Activated CD4-positive, alpha-beta T cell treated with anti-CD3 and anti-CD28 coated beads for 36 hours (primary cell): ENCODE measurements at places on chromosomes 3 and 15. TPM values are rescaled to one million over a fixed set of nuclear protein-coding genes. Genes with fewer than 3 reads are reported as not detected.
A peak's percentile ranks its signal among the peaks of the same experiment; 100 is the strongest.

Gene PRSS50
- not detected for total RNA-seq

DNA sequence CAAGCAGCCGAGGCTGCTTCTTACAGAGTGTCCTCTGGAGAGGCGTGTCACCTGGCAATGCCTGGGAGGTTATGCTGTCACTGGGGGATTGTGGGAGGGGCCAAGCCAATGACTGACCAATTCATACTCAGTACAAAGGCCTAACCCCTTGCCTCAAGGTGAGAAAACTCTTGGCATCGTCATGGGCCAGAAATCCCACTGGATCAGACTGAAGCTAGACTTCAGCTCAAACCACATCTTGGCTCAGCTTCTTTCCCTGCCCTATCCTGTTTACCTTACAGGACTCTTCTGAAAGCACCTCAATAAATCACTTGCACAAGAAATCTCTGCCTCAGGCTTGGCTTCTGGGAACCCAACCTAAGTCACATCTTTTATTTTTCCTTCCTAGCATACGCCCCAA is 9.5 kb downstream of the ANAPC13 start:
- H3K36me3 ChIP-seq, result peaks cover 31% of the 10 kb centered on the region
- peaks cover 1% of the 10 kb centered on the region for H3K4me1 ChIP-seq
- no peaks in the 10 kb centered on the region for H3K27me3 ChIP-seq
- no peak for DNase-seq

- H3K36me3 ChIP-seq, result no peaks in the 10 kb centered on the region
- peaks cover 17% of the 10 kb centered on the region for H3K27me3 ChIP-seq
- no peaks in the 10 kb centered on the region for H3K4me1 ChIP-seq
- H3K27ac ChIP-seq, result no peak overlapping the region
- DNase-seq, result peak; percentile 12
- H3K4me3 ChIP-seq, result no peak overlapping the region
These were observed 51.4 kb downstream of the SLC6A11 start for GRCh38 chr3:10867384-10867783.

GRCh38 chr3:143565951-143566350 is 282.3 kb downstream of the SLC9A9 start:
- H3K4me3 ChIP-seq, result no peak overlapping the region
- no peaks in the 10 kb centered on the region for H3K4me1 ChIP-seq
- H3K36me3 ChIP-seq, result peaks cover 3% of the 10 kb centered on the region
- no peaks in the 10 kb centered on the region for H3K27me3 ChIP-seq
- DNase-seq, result no peak
- H3K27ac ChIP-seq, result no peak overlapping the region

Gene KLHL6
- 64.7 TPM for total RNA-seq

Gene SLC12A1
- not detected for total RNA-seq

DNA sequence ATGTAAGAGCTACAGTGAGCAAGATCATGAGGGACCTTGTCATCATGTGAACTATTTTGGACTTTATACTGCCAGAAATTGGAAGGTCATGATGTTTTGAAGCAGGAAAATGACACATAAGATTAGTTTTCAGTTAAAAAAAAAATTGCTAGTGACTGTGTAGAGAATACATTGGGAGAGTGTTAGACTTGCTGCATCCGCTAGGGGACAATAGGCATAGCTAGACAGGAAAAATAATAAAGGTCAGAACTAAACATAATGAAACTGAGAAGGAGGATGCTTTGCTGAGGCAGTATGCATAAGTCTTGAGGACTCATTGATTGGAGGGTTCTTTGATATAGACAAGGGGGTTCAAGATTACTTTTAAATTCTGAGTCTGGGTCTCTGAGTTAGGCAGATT is 275.8 kb upstream of the KCNH8 start:
- H3K36me3 ChIP-seq, result peaks cover 8% of the 10 kb centered on the region
- peak overlapping the region; percentile 20 for H3K27ac ChIP-seq
- H3K4me1 ChIP-seq, result peaks cover 67% of the 10 kb centered on the region
- H3K27me3 ChIP-seq, result peaks cover 2% of the 10 kb centered on the region

GRCh38 chr3:64747679-64748078 is 59.9 kb upstream of the ADAMTS9 start:
- no peak overlapping the region for H3K4me3 ChIP-seq
- no peak for DNase-seq
- no peaks in the 10 kb centered on the region for H3K36me3 ChIP-seq
- no peaks in the 10 kb centered on the region for H3K27me3 ChIP-seq

GRCh38 chr3:12588039-12589009 is 31.4 kb downstream of the MKRN2 start:
- no peaks in the 10 kb centered on the region for H3K4me1 ChIP-seq
- H3K36me3 ChIP-seq, result peaks cover 47% of the 10 kb centered on the region
- DNase-seq, result no peak
- no peak overlapping the region for H3K4me3 ChIP-seq
- H3K27me3 ChIP-seq, result no peaks in the 10 kb centered on the region

Gene ZSCAN2
- 5.1 TPM for total RNA-seq

GRCh38 chr3:117434661-117435412 is 725.3 kb downstream of the TUSC7 start:
- H3K36me3 ChIP-seq, result no peaks in the 10 kb centered on the region
- no peak overlapping the region for H3K4me3 ChIP-seq
- H3K27ac ChIP-seq, result no peak overlapping the region
- no peaks in the 10 kb centered on the region for H3K4me1 ChIP-seq
- DNase-seq, result no peak
- no peaks in the 10 kb centered on the region for H3K27me3 ChIP-seq

GRCh38 chr3:110384601-110385000 is 687.0 kb upstream of the NECTIN3 start:
- DNase-seq, result no peak
- no peaks in the 10 kb centered on the region for H3K27me3 ChIP-seq
- H3K27ac ChIP-seq, result no peak overlapping the region
- H3K4me1 ChIP-seq, result no peaks in the 10 kb centered on the region
- H3K36me3 ChIP-seq, result no peaks in the 10 kb centered on the region

DNA sequence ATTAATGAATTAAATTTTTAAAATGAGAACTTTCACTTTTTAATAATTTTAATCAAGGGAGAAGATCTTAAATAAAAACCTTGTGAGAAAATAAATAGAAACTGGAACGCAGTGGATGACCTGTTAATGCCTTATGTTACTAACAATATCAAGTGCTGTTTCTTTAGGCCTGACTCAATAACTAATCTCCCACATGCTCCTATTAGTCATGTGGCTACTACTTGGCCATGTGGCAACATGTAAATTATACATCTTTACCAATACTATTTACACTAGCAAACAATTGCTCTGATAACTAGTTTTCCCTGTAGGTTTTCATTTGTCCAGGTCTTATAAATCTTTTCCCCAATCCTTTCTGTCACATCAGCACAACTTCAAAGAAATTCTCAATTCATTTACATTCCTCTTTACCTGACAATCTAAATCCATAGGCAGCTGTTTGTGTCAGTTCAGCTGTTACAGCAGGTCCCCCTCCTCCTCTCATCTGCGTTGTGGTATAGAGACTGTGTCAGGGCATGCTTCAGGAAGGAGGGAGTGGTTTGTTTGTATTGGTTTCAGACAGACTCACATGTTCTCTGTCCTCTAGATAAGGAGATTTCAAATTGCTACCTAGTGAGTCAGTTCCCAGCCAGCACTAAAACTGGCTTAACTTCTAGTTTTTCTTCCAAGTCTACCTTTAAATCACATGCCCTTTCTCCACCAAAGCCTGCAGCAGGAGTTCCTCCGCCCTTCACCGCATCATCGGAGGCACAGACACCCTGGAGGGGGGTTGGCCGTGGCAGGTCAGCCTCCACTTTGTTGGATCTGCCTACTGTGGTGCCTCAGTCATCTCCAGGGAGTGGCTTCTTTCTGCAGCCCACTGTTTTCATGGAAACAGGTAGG is 11.3 kb upstream of the C3orf52 start:
- peaks cover 4% of the 10 kb centered on the region for H3K36me3 ChIP-seq
- peak overlapping the region; percentile 61 for H3K27ac ChIP-seq
- H3K4me3 ChIP-seq, result peak overlapping the region; percentile 6
- H3K27me3 ChIP-seq, result no peaks in the 10 kb centered on the region

Gene COLQ
- 1.1 TPM for total RNA-seq

DNA sequence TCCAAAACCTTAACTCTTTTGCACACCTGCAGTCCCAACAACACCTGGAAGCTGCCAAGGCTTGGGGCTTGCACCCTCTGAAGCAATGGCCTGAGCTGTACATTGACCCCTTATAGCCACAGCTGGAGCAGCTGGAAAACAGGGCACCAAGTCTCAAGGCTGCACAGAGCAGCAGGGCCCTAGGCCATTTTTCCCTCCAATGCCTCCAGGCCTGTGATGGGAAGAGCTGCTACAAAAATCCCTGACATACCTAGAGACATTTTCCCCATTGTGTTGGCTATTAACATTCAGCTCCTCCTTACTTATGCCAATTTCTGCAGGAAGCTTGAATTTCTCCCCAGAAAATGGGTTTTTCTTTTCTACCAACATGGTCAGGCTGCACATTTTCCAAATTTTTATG is 231.0 kb downstream of the ZMAT3 start:
- no peak for DNase-seq
- H3K27ac ChIP-seq, result no peak overlapping the region
- H3K27me3 ChIP-seq, result no peaks in the 10 kb centered on the region
- H3K36me3 ChIP-seq, result no peaks in the 10 kb centered on the region

Gene RTP1
- total RNA-seq, result not detected

GRCh38 chr3:172442606-172443005 is 5.7 kb downstream of the GHSR start:
- H3K4me3 ChIP-seq, result no peak overlapping the region
- H3K27me3 ChIP-seq, result peaks cover 52% of the 10 kb centered on the region
- no peak for DNase-seq
- no peak overlapping the region for H3K27ac ChIP-seq

DNA sequence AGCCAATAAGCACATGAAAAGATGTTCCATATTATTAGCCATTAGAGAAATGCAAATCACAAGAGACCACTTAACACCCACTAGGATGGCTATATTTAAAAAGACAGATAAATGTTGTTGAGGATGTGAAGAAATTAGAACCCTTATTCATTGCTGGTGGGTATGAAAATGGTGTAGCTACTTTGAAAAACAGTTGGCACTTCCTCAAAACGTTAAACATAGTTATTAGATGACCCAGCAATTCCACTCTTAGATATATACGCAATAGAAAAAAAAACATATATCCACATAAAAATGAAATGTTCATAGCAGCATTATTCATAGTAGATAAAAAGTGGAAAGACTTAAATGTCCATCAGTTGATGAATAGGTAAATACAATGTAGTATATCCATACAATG is 47.1 kb upstream of the TERB2 start:
- DNase-seq, result no peak
- H3K4me1 ChIP-seq, result peaks cover 10% of the 10 kb centered on the region
- no peaks in the 10 kb centered on the region for H3K27me3 ChIP-seq
- no peak overlapping the region for H3K4me3 ChIP-seq
- H3K27ac ChIP-seq, result no peak overlapping the region

Gene TUSC7
- not detected for total RNA-seq

DNA sequence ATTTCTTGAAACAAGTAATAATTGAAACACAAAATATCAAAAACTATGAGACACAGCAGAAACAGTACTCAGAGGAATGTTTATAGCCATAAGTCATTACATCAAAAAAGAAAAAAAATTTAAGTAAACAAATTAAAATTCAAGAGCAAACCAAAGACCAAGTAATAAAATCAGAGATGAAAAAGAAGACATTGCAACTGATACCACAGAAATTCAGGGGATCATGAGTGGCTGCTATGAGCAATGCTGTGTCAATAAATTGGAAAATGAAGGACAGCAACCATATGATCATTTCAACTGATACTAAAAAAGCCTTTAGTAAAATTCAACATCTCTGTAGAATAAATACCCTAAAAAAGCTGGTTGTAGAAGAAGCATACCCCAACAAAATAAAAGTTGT is 644.1 kb upstream of the BCHE start:
- H3K27me3 ChIP-seq, result no peaks in the 10 kb centered on the region
- H3K4me3 ChIP-seq, result no peak overlapping the region

Gene THAP10
- 0.27 TPM for total RNA-seq

- H3K36me3 ChIP-seq, result no peaks in the 10 kb centered on the region
- H3K27ac ChIP-seq, result no peak overlapping the region
- peaks cover 4% of the 10 kb centered on the region for H3K27me3 ChIP-seq
- DNase-seq, result no peak
- H3K4me3 ChIP-seq, result no peak overlapping the region
- H3K4me1 ChIP-seq, result no peaks in the 10 kb centered on the region
These were observed 64.6 kb upstream of the PFN2 start for GRCh38 chr3:150035301-150035779.

DNA sequence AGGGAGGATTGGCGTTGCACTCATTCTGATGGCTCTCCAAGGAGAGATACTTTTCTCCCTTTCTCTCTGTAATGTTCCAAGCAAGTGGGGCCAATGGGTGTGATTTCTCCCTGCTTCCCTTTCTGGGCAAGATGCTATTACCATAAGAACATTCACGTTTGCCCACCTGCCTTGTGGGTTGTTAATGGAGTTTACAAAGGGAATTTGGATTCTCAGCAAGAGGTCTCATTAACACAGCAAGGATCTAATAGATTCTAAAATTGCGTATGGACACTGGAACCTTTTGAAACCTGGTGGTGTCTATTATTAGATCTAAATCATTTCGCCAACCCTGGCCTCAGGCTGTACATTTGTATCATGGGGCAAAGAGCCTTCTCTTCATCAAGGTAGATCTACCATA is 74.1 kb downstream of the SLCO3A1 start:
- H3K4me1 ChIP-seq, result peaks cover 29% of the 10 kb centered on the region
- H3K4me3 ChIP-seq, result no peak overlapping the region
- no peak for DNase-seq
- no peak overlapping the region for H3K27ac ChIP-seq
- H3K36me3 ChIP-seq, result no peaks in the 10 kb centered on the region

Gene CFAP91
- 0.67 TPM for total RNA-seq

DNA sequence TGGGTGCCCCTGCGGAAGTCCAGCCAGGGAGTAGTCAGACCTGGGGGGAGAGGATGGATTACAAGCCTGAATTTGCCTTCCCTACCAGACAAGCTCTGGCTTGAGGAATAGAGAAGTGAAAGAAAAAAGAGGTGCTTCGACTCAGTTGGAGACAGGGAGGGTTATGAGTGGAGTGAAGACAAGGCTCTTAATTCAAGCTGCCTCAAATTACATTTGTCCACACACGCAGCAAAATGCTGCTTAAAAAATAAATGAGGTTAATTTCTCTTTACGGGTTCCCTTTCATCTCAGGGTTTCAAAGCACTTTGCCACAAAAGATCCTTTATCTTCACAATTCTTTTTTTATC is 49.0 kb upstream of the SLC4A7 start:
- no peak for DNase-seq
- no peaks in the 10 kb centered on the region for H3K36me3 ChIP-seq

- no peaks in the 10 kb centered on the region for H3K36me3 ChIP-seq
- no peaks in the 10 kb centered on the region for H3K4me1 ChIP-seq
- DNase-seq, result no peak
- H3K27me3 ChIP-seq, result no peaks in the 10 kb centered on the region
- H3K27ac ChIP-seq, result no peak overlapping the region
These were observed 401.9 kb upstream of the IL12A start for GRCh38 chr3:159586571-159587202.

GRCh38 chr3:34207002-34207401 is 408.6 kb downstream of the PDCD6IP start:
- no peak overlapping the region for H3K27ac ChIP-seq
- no peaks in the 10 kb centered on the region for H3K27me3 ChIP-seq
- H3K4me1 ChIP-seq, result no peaks in the 10 kb centered on the region
- DNase-seq, result no peak
- no peaks in the 10 kb centered on the region for H3K36me3 ChIP-seq
